ENCODE measurements at places on chromosomes 4 and X. TPM values are rescaled to one million over a fixed set of nuclear protein-coding genes. Genes with fewer than 3 reads are reported as not detected.

DNA sequence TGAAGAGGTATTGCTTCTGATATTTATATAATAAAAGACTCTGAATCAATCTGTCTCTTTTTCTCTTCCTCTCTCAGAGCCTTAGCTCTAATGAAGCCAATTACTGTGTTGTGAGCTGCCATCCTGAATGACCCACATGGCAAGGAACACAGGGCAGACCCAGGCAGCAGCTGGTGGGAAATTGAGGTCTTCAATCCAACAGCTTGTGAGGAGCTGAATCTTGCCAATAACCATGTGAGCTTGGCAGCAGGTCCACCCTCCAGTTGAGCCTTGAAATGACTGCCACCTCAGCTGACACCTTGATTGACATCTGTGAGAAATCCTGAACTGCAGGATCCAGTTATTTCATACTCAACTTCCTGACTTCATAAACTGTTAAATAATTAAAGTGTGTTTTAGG, 149.4 kb downstream of the NDST4 start:
- no peak for DNase-seq

GRCh38 chr4:31557437-31557836, 837.3 kb downstream of the PCDH7 start:
- DNase-seq, result no peak

- no peak for DNase-seq
Measured at GRCh38 chr4:18314731-18315130, 293.2 kb upstream of the LCORL start.

DNA sequence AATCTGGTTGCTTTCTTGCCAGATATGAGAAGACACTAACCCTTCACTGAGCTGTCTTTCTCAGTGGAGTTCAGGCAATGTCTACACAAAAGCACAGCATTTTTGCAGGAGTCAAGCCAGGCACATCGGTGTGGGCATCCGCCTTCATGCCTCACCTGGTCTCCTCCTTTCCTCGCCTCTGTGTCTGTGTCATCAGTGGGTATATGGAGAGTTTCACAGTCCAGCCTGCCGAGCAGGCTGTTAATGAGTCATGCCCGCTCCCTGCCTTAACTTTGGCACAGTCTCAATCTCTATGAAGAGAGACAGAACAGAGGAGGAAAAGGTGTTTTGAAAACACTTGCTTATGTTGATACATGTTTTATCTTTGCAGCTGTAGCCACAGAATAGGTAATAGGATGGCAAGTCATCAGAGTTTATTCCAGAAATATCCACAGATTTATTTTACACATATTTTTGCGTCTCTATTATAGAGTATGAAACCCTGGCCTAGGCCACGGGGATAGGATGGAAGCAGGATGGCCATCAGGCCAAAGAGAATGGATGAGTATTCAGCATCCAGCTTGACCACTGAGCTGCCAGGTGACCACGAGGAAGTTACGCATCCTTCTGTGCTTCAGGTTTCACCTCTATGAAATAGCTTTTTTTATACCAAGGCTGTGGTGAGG, 32.8 kb upstream of the MAML3 start:
- DNase-seq, result no peak

GRCh38 chr4:138235419-138235952, 6.7 kb downstream of the SLC7A11 start:
- DNase-seq, result no peak

- peak; percentile 56 for DNase-seq
Measured at GRCh38 chr4:159764343-159764952, 661.6 kb downstream of the RAPGEF2 start.

GRCh38 chr4:38062088-38062775, 102.0 kb downstream of the PTTG2 start:
- peak; percentile 93 for DNase-seq

GRCh38 chrX:18725310-18725943, 18.0 kb downstream of the PPEF1 start:
- no peak for DNase-seq

DNA sequence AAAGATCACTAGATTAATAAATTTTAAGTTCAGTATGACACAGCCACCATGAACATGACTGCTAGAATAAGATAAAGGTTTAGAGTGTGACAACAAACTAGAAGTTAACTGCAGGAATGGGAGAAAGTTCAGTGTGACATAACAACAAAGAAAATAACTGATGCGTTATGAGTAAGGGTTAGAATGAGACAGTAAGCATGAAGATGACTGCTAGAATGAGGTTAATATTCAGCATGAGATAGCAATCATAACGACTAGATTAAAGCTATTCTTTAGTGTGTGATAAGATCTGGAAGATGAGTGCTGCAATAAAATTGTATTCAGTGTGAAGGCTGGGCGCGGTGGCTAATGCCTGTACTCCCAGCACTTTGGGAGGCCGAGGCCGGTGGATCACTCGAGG, 48.4 kb upstream of the SMIM10L2A start:
- no peak for DNase-seq

- DNase-seq, result no peak
Measured at GRCh38 chrX:11611161-11611560, 54.6 kb downstream of the ARHGAP6 start.

GRCh38 chr4:31467781-31468180, 747.6 kb downstream of the PCDH7 start:
- no peak for DNase-seq

DNA sequence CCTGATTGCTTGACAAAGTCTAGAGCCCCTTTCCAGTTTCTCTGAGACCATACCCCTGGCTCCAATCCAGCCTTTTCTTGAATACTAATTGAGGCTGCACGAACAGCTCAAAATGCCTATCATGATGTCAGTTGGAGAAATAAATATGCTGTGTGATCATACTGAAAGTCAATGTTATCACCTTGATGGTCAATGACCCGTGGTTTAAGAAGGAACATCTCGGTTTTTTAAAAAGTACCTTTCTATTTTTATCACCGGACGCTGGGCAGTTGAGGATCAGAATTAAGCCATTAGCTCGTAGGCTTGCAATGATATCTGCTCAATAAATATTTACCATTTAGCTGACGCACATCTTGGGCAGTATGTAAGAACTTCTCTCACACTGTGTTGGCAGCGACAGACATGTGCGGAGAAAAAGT, 852 bp upstream of the WDR44 start:
- DNase-seq, result no peak

- DNase-seq, result no peak
Measured at GRCh38 chr4:100280807-100281206, 90.5 kb upstream of the DDIT4L start.

DNA sequence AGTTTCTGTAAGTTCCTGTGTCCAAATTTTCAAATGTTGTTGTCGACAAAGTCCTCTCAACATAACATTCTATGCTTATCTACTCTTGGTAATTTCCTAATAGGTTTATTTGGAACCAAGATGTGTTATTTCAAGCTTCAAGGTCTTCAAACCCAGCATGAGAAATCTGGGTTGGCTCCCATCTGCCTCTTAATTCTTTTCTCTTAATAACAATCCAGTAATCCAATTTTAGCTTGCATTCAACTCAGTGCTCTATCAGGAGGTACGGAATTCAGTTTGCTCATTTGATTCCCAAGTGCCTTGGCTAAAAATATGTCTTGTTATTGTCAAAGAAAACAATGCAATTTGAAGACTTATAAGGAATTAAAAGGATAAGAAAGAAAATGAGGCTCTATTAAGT, 235.5 kb upstream of the MID1 start:
- DNase-seq, result no peak

- no peak for DNase-seq
Measured at GRCh38 chr4:56570041-56570440, 64.5 kb downstream of the ARL9 start.

DNA sequence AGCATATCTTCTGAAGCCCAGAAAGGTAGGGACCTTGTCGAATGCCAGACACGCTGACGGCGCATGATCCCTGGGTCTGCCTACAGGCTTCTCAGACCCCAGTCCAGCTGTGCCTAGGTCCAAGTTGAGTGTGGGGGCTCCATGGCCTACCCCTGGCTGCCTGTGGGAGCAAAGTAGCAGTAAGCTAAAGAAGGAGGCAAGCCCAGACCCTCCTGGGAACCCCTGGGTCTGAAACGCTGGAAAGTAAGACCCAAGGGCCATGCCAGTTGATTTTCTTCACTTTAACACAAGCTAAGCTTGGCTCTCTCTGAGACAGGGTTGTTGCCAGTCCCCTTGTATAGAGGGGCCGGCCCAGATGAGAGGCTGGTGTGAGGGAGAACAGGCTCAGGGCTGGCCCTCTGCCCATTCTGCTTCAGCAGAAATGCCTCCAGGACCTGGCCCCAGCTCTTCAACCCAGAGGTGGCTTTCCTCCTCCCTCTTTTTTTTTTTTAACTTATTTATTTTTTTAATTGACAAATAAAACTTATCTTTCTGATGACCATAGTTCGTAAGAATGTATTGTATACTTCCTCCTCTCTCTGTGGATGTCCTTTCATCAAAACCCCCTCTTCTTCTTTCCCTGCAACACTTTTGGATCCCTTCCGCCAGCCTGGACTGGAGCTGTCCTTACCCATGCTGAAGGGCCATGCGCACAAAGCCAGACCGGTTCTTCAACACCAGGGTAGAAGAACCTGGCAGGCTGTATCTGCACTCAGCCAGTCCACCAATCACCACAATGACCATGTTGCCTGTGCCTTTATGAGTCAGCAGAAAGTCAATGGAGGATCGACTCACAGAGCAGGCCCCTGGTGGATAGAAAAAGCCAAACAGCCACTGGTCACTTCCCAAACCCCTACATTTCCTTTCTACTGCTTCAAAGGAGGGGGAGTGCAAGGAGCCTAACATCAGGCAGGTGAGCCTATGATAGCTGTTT, 7.1 kb downstream of the AWAT2 start:
- DNase-seq, result no peak

- no peak for DNase-seq
Measured at GRCh38 chrX:120446498-120446897, 22.6 kb downstream of the LAMP2 start.

- no peak for DNase-seq
Measured at GRCh38 chr4:183154701-183155391, 55.8 kb downstream of the WWC2 start.

DNA sequence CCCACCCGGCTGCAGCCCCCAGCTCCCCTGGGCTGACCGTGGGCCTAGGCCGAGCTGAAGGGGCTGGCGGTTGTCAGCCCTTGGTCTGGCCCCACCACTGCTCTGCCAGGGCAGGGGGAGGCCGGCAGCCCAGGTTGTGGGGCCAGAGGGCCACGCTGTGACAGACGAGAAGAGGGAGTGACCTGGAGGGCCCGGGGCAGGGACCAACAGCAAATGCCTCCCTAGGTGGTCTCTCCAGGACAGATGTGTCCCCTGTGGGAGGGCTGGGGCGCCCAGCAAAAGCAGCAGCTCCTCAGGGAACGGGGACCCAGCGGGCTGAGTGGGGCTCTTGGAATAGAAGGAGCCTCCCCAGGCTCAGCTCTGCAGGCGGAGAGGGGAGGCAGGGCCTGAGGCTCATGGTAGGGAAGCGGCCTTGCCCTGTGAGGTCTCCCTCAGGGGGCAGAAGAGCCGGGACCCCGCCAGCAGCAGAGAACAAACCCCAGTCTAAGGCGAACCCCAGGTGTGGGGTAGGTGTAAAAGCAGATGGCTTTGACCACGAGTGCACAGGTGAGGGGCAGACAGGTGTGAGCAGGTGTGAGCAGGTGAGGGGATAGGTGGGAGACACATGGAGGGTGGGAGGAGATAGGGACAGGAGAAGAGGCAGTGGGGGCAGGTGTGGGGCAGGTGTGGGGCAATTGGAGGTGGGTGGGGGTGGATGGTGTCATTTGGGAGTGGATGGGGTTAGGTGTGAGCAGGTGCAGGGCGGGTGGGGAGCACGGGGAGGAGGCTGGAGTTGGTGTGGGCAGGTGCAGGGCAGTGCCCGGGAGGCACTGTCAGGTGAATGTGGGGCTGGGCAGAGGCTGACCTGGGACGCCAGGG, 34.1 kb upstream of the SPON2 start:
- no peak for DNase-seq

- DNase-seq, result no peak
Measured at GRCh38 chr4:37627263-37627662, 58.9 kb downstream of the RELL1 start.

GRCh38 chr4:156977435-156978160, 6.0 kb upstream of the PDGFC start:
- DNase-seq, result no peak

DNA sequence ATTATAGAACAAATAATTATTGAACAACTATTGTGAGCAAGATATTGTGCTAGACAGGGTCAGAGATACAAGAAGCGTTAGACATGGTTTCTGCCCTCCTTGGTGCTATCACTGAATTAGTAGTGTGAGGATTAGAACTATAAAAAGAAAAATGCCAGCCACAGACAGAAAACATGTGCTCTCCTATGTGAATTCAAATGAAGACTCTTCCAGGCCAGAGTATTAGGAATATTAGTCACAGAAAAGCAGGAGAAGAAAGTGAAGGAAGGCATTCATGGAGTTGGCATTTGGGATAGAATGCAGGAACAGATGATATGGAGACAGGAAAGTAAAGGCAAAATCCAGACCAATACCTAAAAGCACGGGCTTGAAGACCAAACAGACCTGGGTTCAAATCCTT, 179.6 kb upstream of the TENM3 start:
- no peak for DNase-seq

DNA sequence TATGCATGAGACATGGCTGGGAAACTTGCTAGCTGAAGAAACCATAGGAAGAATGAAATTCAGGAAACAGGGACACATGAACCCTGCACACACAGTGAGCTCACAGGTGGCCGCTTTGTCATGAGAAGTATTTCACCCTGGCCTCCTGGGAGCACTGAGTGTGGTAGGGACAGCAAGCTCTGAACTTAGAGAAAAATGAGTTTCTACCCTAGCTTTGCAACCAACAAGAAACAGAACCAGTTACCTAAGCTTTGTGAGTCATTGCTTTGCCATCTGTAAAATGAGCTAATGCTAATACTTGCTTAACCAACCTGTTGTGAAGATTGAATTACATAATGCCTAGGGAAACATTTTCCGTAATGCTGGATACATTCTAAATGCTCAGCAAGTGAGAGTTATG, 206.6 kb upstream of the HS3ST1 start:
- DNase-seq, result no peak

The BMX gene
- polyA plus RNA-seq, result not detected

The GPR82 gene
- 0.13 TPM for polyA plus RNA-seq

The PLAC8 gene
- 14.0 TPM for polyA plus RNA-seq

The FATE1 gene
- 2.0 TPM for polyA plus RNA-seq

The IL1RAPL1 gene
- polyA plus RNA-seq, result not detected

The TMEM33 gene
- polyA plus RNA-seq, result 17.5 TPM

The P2RY4 gene
- polyA plus RNA-seq, result 0.22 TPM

The IL21 gene
- not detected for polyA plus RNA-seq

The NXF2B gene
- polyA plus RNA-seq, result not detected

The FOXR2 gene
- polyA plus RNA-seq, result not detected

The ARX gene
- 3.5 TPM for polyA plus RNA-seq

The TCEAL6 gene
- not detected for polyA plus RNA-seq

The ARSJ gene
- polyA plus RNA-seq, result 6.4 TPM

The TIGD4 gene
- polyA plus RNA-seq, result not detected
